NCI-H526 treated with DMSO at 0.1 percent for 48 hours (cell line): ENCODE measurements at places on chromosomes 1 and 21.
A peak's percentile ranks its signal among the peaks of the same experiment; 100 is the strongest.

GRCh38 chr1:18314399-18314798, 166.3 kb upstream of the KLHDC7A start:
- DNase-seq, result no peak

- DNase-seq, result no peak
Measured at GRCh38 chr1:3307359-3307758, 147.1 kb upstream of the ARHGEF16 start.

- no peak for DNase-seq
Measured at GRCh38 chr1:32345289-32345827, 9.3 kb upstream of the MARCKSL1 start.

- no peak for DNase-seq
Measured at GRCh38 chr1:218660678-218661053, 315.5 kb downstream of the TGFB2 start.

DNA sequence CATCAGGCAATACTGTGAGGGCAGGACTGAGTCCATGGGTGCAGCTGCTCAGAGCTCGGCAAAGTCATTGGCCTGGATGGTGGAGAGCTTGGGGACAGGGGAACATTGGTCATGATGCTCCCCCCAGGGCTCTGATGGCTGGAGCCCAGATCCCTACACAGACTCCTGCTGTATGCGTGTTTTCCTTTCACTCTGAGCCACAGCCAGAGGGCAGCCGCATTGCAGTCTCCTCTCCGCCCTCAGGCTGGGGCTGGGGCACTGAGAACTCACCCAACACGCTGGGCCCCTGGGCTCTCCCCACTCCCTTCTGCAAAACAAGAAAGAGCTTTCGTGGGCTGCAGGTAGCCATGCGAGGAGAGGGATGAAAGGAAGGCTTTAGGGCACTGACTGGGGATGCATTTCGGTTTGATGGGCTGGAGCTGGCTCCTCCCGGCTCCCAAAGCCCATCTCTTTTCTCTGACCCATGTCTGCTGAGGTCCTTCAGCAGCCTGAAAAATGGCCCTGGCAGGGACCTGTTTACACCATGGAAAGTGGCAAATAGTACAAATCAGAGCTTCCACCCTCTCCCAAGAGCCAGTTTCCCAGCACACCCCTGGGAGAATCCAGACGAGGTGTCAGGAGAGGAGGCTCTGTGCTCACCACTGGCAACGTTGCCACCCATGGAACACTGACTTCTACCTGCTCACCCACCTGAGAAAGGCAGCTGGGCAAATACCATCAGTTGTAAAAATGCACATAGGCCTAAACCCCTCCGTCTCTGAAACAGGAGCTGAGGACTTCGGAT, 43.8 kb downstream of the CAPN2 start:
- no peak for DNase-seq

- no peak for DNase-seq
Measured at GRCh38 chr21:35601211-35601610, 459.1 kb downstream of the SETD4 start.

DNA sequence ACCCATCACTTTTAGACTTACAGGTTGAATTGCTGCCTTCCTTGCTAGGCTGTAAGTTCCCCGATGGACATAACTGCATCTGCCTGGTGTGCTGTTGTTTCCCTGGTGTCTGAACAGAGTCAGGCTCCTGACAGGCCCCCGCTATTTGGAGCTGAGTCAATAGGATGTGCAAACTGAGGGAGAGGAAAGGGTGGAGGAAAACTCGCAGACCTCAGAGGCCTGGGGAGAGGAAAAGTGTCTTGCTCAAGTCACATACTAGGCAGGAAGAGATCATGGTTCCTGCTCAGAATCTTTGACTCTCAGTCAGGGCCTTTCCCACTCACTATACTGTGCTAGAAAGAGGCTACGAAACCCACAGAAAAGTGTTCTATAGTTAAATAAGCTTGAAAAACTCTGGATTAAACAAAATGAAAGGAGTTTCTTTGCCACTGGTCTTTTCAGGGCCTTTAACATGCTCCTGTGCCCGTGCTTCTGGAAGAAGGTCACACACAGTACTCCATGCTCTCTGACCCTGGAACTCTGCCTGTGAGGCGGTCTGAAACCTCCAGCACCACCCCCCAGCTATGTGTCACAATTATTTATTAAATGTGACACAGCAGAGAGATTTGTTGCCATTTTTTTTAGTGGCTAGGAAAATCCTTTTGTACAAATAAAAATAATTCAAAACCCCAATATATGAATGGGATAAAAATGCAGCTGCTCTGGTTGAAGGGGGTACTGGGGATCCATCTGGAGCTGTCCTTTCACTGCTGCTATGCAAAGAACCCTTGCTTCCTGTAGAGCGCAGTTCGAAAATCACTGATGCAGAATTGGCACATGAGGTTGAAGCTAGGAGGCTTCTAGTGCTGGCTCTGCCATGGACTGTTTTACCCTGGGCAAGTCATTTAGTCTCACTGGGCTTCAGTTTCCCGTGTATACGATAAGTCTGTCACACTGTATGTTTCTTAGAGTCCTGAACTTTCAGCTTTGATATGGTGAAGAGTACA, 20.1 kb upstream of the CDCP2 start:
- no peak for DNase-seq

DNA sequence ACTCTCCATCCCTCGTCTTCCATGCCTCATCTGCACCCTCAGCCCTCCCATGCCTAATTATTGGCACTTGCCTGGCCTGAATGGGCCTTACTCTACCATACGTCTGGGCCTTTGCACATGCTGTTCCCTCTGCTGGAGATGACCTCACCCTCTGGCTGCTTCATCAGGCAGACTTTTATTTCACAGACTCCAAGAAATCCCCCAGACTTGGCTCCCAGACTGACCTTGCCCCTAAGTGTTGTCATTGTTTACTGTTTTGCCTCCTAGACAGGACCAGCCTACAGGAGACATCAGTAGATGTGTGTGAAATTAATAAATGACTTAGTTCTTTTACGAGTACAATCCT, 5.2 kb upstream of the AHDC1 start:
- no peak for DNase-seq

GRCh38 chr1:77371396-77371795, 89.6 kb downstream of the AK5 start:
- no peak for DNase-seq

DNA sequence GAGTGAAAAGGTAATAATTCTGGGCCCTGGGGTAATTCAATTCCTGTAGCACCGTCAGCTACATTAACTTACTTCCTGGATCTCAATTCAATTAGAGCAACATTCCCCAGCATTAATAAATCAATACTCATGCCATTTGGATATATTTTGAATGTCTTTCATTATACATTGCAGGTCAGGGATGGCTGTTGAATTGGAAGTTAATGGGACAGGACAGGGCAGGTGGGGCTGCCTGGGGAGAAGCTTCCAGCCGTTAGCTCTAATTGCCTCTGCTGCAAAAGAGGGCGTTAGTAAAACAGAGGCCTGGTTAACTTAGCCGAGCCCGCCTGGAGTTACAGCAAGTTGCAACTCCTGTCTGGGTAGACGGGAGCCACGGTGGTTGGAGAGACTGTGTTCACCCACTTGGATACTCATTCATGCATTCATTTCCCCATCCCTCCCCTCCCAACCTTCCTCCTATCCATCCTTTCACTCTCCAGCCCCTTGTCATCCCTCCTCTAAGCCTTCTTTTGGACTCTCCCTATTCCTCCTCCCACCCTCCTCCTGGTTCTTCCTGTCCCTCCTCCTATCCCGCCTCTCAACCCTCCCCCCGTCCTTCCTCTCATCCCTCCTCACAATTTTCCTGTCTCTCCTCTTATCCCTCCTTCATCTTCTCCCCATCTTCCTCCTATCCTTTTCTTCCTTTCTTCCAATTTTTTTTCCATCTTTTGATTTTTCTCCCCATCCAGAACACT, 137.6 kb upstream of the RUNX3 start:
- DNase-seq, result peak; percentile 2

DNA sequence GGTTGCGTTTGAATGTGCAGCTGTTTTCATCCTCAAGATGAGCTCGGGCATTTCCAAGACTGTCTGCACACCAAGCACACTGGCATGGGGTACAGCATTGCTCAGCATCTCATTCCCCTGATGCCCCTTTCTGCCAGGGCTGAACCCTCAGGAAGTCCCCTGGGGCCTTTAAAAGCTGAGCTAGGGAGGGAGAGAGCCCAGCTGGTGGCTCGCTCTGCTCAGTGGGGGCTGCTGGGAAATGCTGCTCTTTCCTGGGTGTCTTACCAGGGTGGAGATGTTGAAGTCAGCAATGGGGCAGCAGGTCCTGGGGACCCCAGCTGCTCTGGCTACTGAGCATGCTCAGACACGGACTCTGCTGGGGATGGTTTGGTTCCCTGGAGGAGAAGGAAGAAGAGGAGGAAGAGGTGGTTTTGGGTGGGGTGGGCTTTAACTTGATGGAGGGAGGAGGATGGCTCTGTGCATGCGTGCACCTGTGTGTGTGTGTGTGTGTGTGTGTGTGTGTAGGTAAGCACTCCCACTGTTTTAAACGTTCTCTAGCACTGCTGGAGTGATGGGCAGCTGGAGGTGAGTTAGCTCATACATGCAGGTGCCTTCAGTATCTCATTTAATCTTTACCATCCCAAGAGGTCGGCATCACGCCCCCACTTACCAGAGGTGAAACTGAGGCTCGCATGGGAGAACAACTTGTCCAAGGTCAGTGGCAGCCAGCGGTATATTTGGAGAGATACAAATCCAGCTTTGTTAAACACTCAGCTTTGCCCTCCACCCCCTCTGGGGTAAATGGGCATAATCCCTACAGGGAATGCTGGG, 40.9 kb downstream of the ACTL8 start:
- peak; percentile 13 for DNase-seq

DNA sequence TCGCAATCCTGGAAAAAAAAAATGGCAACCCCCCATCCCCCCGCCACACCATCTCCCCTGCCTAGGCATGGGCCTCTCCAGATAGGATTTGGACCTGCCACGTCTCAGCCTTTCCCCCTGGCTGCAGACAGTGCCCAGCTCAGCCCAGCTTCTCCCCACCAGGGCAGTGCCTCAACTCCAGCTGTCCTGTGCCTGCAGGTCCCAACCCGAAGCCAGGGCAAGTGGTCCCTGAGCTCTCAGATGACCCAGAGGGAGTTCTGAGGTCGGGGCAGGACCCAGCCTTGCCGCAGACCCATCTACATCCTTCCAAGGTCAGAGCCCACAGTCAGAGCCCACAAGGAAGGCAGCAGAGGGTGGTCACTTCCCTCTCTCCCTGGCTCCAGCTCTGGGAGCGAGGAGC, 86.7 kb upstream of the POU3F1 start:
- no peak for DNase-seq

DNA sequence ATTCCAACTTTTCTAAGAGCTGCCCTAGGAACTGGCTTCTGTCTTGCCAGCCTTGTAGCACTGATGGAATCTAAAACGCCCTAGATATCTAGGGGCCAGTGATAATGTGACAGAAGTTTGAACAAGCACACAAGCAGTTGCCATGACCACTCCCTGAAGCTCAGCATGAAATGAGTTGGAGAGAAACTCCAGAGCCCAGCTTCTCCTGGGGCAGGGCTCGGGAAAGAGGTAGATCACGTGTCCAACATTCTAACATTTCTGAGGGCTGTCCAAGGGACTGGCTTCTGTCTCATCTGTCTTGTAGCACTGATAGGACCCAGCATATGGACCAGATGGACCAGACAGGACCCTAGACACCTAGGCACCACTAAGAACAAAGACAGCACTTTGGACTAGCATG, 37.9 kb downstream of the OMA1 start:
- DNase-seq, result no peak

- no peak for DNase-seq
Measured at GRCh38 chr1:94067196-94067595, 53.8 kb downstream of the ABCA4 start.

- no peak for DNase-seq
Measured at GRCh38 chr1:33228935-33229487, 27.3 kb upstream of the ZNF362 start.

GRCh38 chr21:46066591-46067331, 31.2 kb upstream of the COL6A2 start:
- DNase-seq, result no peak

- DNase-seq, result peak; percentile 27
Measured at GRCh38 chr21:32257962-32258785, 20.7 kb downstream of the MIS18A start.

- DNase-seq, result peak; percentile 83
Measured at GRCh38 chr1:38083541-38083940, 36.9 kb upstream of the POU3F1 start.

DNA sequence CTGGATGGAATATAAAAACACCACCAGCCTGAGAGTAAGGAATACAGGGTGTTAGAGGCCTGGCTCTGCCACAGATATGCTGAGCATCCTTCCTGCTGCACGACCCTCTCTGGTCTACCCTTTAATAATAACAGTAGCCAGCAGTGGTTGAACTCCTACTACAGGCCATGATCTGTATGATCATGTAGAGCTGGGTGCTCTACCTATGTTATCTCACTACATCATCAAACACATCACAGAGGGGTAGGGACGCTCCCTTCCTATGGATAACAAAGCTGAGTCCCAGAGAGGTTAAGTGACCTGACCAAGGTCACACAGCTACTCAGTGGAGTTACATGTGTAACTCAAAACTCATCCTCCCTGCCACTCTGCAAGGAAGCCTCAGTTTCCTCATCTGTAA, 13.0 kb upstream of the MYOM3 start:
- DNase-seq, result no peak
